Stimulated activated CD8-positive, alpha-beta memory T cell treated with anti-CD3 and anti-CD28 coated beads, Interleukin-7, amount 100 ng/mL, for 48 hours (primary cell): ENCODE measurements at places on chromosomes 7 and 10.

GRCh38 chr7:25028370-25029021, 48.5 kb upstream of the OSBPL3 start:
- no peak for DNase-seq

GRCh38 chr10:96366508-96366907, 7.7 kb upstream of the OPALIN start:
- no peak for DNase-seq

GRCh38 chr10:63157845-63158624, 24.9 kb downstream of the NRBF2 start:
- no peak for DNase-seq

DNA sequence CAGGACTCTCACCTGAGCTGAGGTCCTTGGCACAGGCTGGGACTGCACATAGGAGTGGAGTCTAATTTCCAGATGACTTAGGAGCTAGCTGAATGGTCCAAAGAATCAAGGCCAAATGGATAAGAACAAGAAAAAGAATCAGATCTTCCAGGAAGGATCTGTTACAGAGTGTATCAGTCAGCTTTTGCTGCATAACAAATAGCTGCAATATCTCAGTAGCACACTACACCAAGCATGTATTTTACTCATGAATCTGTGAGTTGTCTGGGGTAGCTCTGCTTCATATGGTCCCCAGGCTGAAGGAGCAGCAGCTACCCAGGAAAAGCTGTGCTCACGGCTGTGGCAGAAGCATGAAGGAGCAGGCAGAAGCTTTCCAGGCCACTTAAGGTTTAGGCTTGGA, 60.6 kb upstream of the LOXL4 start:
- DNase-seq, result no peak

GRCh38 chr7:120278773-120279172, 5.8 kb downstream of the KCND2 start:
- no peak for DNase-seq

- no peak for DNase-seq
Observed at GRCh38 chr7:82395147-82395546, 48.4 kb downstream of the CACNA2D1 start.

- DNase-seq, result no peak
Observed at GRCh38 chr7:24604630-24605029, 31.4 kb downstream of the PALS2 start.

DNA sequence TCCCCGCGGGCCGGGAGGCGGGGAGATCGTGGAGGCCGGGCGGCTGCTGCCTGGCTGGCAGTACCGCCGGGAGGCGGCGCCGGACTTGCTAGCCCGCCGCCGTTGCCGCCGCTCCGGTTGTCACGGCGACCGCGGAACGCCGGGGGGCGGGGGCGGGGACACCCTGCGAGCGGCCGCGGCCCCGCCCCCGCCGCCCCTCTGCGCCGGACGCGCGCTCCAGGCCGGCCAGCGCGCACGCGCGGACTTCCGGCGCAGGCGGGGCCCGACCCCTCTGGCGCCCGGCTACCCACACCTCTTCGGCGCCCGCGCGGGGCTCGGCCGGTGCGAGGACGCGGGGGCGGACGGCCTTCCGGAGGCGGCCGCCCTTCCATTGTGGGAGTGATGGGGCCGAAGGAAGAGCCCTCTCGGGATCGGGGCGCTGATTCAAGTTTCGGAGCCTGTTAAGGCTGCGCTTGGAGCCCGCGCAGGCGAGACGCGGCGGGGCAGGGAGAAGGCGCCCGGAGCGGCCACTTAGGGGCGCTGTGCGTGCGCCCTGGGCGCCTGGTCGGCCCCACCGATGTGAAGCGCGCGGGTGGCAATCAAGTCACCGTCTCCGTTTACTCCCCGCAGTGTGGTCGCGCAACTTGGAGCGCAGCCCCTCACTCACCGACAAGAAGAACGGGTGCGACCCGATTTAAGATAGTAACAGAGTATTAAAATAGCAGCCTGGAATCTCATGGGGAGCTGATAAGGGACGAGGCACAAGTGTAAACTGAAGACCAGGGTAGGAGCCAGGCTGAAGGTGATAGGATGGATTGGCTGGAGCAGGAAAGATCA, 449 bp upstream of the DPY19L1 start:
- DNase-seq, result peak; percentile 90

- DNase-seq, result no peak
Observed at GRCh38 chr7:76129366-76129765, 72.3 kb upstream of the SRRM3 start.

DNA sequence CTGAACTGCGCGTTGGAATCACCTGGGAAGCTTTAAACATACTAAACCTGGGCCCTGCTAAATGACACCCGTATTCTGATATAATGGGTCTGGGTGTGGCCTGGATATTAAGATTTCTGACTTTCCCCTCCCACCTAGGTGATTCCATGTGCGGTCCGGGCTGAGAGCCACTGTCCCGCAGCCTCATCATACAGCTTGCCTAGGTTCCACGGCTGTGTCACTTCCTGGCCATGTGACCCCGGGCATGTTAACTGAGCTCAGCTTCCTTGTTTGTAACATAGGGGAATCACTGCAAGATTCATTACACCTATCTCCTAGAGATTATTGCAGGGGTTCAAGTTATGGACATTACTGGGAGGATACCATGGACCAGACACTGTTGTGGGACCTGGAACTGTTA, 472.7 kb upstream of the GALNT17 start:
- no peak for DNase-seq

- DNase-seq, result no peak
Observed at GRCh38 chr7:32533276-32534029, 38.2 kb downstream of the AVL9 start.

DNA sequence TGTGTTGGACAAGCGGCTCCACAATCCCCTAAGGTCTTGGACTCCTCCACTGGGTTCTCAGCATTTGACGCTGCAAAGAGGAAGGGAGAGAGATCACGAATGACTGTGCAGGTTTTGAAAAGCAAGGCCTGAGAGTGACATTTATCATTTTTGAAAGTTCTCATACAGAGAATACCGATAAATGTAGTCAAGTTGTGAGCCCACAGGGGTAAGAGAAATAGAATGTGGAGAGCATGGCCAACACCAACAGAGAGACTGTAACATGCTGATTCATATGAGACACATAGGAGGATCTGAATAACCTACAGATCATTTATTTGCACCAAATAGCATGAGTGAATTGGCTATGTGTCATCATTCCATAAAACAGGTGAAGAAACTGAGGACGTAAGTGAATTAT, 230.5 kb upstream of the MBL2 start:
- no peak for DNase-seq

- no peak for DNase-seq
Observed at GRCh38 chr7:461453-462172, 58.0 kb downstream of the PDGFA start.

DNA sequence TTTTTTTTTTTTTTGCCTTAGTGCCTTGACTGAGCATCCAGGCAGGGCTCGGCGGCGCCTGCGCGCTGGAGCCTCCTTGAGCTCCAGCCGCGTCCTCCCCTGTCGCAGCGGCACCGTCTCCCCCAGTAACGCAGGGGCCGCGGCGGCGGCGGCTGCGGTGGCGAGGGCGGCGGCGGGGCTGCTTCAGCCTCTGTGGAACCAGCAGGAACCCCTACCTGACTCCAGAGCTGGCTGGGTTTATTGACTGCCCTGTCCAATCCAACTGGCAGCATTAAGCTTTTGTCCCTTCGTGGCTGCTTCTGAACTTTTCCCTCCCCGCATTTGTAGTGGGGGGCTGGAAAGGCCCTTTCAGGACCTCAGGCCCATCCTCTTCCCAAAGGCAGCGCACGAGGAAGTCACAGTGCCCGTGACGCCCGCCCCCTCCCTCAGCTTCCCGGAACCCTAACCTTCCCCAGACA, at the start of gene GPR85:
Gene GPR85 (minus strand): TSS at position 397 of the 458 bp plus-strand sequence. CDS start 2,106 bp downstream, outside the sequence.
- DNase-seq, result no peak

- no peak for DNase-seq
Observed at GRCh38 chr7:13821152-13821787, 168.2 kb downstream of the ETV1 start.

GRCh38 chr7:112103246-112103645, 103.0 kb downstream of the DOCK4 start:
- no peak for DNase-seq

- DNase-seq, result no peak
Observed at GRCh38 chr7:140744005-140744404, 47.5 kb downstream of the NDUFB2 start.

- no peak for DNase-seq
Observed at GRCh38 chr10:123357421-123357930, 203.3 kb downstream of the BUB3 start.

- no peak for DNase-seq
Observed at GRCh38 chr10:80524190-80524909, 13.4 kb upstream of the SH2D4B start.

DNA sequence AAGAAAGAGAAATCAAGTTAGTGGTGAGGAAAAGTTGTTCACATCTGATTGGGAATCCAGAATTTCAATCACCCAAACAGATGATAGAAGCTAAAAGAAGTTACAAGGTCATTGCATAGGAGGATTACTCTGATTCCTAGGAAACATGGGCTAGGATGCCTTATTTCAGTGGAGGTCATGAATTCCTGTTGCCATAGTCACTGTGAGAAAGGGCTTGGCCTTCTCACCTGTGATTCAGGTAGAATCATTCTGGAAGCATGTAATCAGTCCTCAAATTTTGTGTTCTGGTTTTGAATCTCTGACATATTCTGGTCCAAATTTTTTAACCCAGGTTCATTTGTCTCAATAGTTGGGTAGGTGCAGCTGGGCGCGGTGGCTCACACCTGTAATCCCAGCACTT, 4.3 kb upstream of the NUB1 start:
- no peak for DNase-seq

DNA sequence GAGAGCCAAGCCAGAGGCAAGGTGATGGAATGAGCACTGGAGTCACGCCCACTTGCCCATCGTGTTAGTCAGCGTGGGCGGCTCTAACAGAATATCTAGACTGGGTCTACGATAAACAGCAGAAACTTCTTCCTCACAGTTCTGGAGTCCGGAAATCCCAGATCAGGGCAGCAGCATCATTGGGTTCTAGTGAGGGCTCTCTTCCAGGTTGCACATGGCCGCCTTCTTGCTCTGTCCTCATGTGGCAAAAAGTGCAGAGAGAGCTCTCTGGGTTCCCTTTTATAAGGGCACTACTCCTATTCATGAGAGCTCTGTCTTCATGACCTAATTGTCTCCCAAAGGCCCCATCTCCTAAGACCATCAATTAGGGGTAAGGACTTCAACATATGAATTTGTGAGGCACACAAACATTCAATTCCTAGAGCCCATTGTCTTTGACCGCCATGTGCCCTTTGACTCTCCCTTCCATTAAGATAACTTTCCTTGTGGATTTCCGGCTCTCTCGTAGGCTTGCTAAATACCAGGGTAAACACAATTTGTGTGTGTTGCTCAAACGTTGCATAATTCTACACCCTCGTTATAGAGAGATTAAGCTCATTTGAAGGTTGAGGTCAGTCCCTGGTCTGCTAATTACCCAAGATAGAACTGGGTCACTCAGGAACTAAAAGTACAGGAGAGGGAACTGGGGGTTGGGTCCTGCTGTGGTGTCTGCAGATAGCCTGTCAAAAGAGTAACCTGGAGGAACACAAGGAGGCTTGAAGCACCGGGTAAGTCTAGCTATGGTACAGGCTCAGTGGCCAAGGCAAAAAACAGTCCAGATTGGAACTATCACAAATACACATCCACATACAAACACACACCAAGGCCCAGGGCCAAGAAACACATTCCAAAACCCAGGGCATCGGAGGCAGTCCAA, 28.7 kb upstream of the USP6NL start:
- DNase-seq, result no peak

GRCh38 chr10:62243647-62243997, 25.0 kb downstream of the RTKN2 start:
- DNase-seq, result no peak

DNA sequence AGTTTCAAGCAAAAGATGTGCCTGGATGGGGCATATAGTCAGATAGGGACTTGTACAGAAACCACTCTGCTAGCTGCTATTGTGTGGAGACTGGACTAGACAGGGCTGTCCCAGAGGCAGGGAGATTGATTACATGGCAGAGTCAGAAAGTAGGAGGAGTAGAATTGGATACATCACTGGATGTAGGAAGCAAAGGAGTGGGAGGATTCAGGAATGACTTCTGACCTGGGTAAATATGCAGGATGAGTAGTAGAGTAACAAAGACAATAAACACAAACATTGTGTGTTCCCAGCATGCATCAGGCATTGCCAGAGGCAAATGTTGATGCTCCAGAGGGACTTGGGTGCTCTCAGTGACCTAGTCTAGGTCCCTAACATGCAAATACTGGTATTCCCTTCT, 30.9 kb upstream of the MAT1A start:
- DNase-seq, result no peak

DNA sequence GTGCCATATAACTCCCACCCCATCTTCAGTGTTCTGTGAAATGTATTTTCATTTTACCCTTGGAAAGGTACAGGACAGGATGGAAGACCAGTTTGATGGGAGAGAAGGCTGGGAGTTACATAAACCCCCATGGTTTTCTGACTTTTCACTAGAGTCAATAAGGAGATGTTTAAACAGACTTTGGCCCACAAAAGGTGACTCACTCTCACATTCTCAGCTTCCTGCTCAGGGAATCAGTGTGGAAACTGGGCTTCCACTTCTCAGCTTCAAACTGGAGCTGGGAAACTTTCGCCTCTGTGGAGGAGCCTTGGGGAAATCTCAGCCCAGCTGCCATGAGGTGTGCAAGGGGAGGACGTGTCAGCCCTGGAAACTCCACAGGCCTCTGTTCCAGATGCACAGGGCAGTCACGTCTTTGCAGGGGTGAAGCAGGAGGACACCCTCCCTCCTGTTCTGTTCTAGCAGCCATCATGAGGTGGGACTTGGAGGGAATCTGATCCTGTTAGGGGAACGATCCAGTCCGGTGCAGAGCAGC, 560.5 kb upstream of the GALNT17 start:
- DNase-seq, result no peak

- DNase-seq, result no peak
Observed at GRCh38 chr7:132970257-132970656, 111.6 kb downstream of the CHCHD3 start.

- no peak for DNase-seq
Observed at GRCh38 chr10:35910234-35910633, 268.1 kb upstream of the FZD8 start.

DNA sequence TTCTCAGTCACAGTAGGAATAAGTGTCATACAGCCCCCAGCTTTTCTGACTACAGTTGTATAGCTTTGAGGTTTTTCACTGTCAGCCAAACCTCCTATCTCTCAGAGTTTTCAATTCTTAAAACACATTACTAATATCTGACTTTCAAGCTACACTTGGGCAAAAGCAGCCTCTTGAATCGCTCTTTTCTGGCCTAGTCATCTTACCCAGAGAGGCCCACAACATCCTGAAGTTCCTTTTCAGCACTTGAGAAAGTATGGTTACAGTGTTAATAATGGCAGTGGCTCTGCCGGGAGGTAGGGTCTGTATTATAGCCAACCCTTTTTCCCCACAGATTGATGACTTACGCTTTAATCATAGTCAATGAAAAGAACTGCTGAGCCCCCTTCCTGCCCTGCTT, 181.0 kb downstream of the LRRC4 start:
- peak; percentile 45 for DNase-seq

DNA sequence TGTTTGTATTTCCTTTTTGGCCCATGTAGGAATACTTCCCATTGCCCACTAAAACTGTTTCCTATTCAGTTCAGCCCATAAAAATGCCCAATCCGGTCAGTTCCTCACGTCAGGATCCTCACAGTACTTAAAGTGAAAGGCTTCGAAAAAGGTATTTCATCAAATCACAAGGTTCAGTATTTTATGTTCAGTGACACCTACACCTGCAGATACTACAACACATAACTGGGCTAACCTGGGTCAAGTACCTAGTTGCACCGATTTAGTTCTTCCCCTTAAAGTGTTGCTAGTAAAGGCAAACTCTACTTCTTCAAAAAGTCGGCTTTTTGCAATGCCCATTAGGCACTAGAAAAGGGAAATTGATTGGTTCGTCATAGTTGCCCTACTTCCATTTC, 1.1 kb downstream of the SNX13 start:
- no peak for DNase-seq

- no peak for DNase-seq
Observed at GRCh38 chr10:7085913-7086589, 324.8 kb downstream of the SFMBT2 start.
